CD8-positive, alpha-beta memory T cell (primary cell): ENCODE measurements at places on chromosomes 13 and 19. TPM values are rescaled to one million over a fixed set of nuclear protein-coding genes. Genes with fewer than 3 reads are reported as not detected.

Gene KIR3DL1
- total RNA-seq, result 0.11 TPM

Gene DACH1
- total RNA-seq, result not detected

Gene FFAR3
- total RNA-seq, result not detected

Gene PSG6
- not detected for total RNA-seq

Gene RGL3
- not detected for total RNA-seq

Gene BEST2
- not detected for total RNA-seq

Gene ZNF878
- total RNA-seq, result 0.55 TPM

Gene ITGBL1
- not detected for total RNA-seq

Gene PROSER3
- total RNA-seq, result 35.2 TPM

Gene GGACT
- total RNA-seq, result 5.7 TPM

Gene LAIR2
- total RNA-seq, result 1.4 TPM

Gene MYO16
- total RNA-seq, result 0.38 TPM

Gene SLC5A5
- 1.2 TPM for total RNA-seq

Gene PCP2
- total RNA-seq, result 0.91 TPM

Gene DNAAF3
- 0.27 TPM for total RNA-seq

Gene ATXN8OS
- total RNA-seq, result not detected

Gene PLIN5
- not detected for total RNA-seq

Gene RFPL4A
- total RNA-seq, result not detected

Gene KLK4
- not detected for total RNA-seq

Gene CYP2F1
- not detected for total RNA-seq

Gene REEP6
- total RNA-seq, result 1.8 TPM

Gene PSG3
- total RNA-seq, result not detected

Gene TEKTIP1
- 1.0 TPM for total RNA-seq

Gene CEACAM19
- total RNA-seq, result 0.24 TPM
